Neural crest cell (in vitro differentiated cells): ENCODE measurements at places on chromosomes 5 and 9. TPM values are rescaled to one million over a fixed set of nuclear protein-coding genes. Genes with fewer than 3 reads are reported as not detected.

The CSF1R gene
- not detected in 2 replicates for total RNA-seq

The MUSK gene
- not detected in 2 replicates for total RNA-seq

The LMX1B gene
- total RNA-seq, result 6.9 and 10.5 TPM in 2 replicates

The SLC6A7 gene
- not detected in 2 replicates for total RNA-seq

The ZFR gene
- 89.8 and 90.5 TPM in 2 replicates for total RNA-seq

The SLC34A1 gene
- total RNA-seq, result 0.16 TPM in 1 of 2 replicates, not detected in the other

DNA sequence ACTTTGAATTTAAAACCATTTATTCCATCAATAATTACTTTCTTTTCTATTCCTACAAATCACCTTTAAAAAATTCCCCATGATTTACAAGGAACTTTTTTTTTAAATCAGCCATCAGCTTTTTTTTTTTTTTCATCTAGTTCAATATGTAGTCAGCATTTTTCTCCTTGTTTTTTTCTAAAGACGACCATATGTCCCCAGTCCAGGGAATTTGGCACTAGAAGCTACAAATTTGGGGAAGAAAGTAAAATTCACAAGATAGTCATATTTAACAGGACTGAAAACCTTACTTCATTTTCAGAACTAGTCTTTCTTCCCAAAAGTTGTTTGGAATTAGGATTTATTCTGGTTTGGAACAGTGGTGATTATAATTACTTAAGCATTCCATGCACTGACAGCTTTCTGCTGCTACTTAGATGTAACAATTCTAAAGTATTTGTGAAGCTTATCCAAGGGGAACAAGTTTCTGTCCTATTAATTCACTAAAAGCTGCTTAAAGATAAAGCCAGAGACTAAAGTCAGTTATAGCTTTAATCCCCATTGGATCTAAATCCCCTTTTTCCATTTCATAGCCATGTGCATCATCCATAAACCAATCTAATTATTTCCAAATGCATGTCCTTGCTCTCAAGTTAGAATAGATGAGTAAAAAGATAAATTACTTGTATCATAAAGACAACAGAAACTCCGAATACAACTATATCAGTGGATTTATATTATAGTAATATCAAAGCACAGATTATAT lies 7.4 kb upstream of the SNCAIP start:
- H3K36me3 ChIP-seq, result no peaks in the 10 kb centered on the region
- peaks cover 6% of the 10 kb centered on the region for H3K27me3 ChIP-seq
- no peaks in the 10 kb centered on the region for H3K4me1 ChIP-seq

- no peaks in the 10 kb centered on the region for H3K4me1 ChIP-seq
- no peaks in the 10 kb centered on the region for H3K27me3 ChIP-seq
- no peak overlapping the region for H3K4me3 ChIP-seq
Observed at GRCh38 chr9:135926402-135927194, 19.3 kb upstream of the CAMSAP1 start.

- no peaks in the 10 kb centered on the region for H3K27me3 ChIP-seq
- DNase-seq, result no peak
- H3K27ac ChIP-seq, result no peak overlapping the region
Observed at GRCh38 chr5:149636191-149636860, 55.0 kb downstream of the ARHGEF37 start.

GRCh38 chr5:154117050-154117449 lies 73.5 kb upstream of the GALNT10 start:
- H3K36me3 ChIP-seq, result no peaks in the 10 kb centered on the region
- H3K27ac ChIP-seq, result no peak overlapping the region
- no peaks in the 10 kb centered on the region for H3K27me3 ChIP-seq
- no peaks in the 10 kb centered on the region for H3K4me1 ChIP-seq

- H3K27ac ChIP-seq, result no peak overlapping the region
- H3K36me3 ChIP-seq, result no peaks in the 10 kb centered on the region
- DNase-seq, result no peak
- H3K27me3 ChIP-seq, result no peaks in the 10 kb centered on the region
- H3K4me3 ChIP-seq, result no peak overlapping the region
Observed at GRCh38 chr5:45512521-45512920, 183.7 kb downstream of the HCN1 start.

GRCh38 chr9:135294836-135295235 lies 184.7 kb upstream of the PPP1R26 start:
- no peaks in the 10 kb centered on the region for H3K36me3 ChIP-seq
- no peaks in the 10 kb centered on the region for H3K27me3 ChIP-seq
- no peak overlapping the region for H3K27ac ChIP-seq
- H3K4me3 ChIP-seq, result no peak overlapping the region
- H3K4me1 ChIP-seq, result peaks cover 14% of the 10 kb centered on the region

- H3K4me1 ChIP-seq, result peaks cover 10% of the 10 kb centered on the region
- peaks cover 7% of the 10 kb centered on the region for H3K27me3 ChIP-seq
- H3K27ac ChIP-seq, result no peak overlapping the region
- DNase-seq, result no peak
- H3K4me3 ChIP-seq, result no peak overlapping the region
Observed at GRCh38 chr5:170560938-170561337, 57.1 kb downstream of the KCNIP1 start.

- no peak overlapping the region for H3K27ac ChIP-seq
- peaks cover 6% of the 10 kb centered on the region for H3K4me1 ChIP-seq
- no peaks in the 10 kb centered on the region for H3K27me3 ChIP-seq
Observed at GRCh38 chr9:76405868-76406267, 11.6 kb upstream of the RFK start.

DNA sequence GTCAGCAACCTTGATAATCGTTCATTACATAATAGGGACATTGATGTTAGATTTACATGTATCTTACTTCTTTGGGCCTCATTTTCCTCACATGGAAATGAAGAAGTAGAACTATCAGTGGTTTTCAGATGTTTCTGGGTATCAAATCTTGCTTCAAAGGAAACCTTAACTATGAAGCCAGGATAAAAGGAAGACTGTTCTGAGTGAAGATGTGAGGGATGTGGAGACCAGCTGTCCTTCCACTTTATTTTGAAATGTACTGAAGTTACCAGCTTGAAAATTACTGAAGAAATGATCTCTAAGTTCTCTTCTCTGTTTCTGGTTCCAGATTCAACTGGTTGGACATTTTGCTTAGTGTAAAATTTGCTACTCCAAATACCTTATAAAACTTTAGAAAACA lies 186.0 kb downstream of the ADAMTSL1 start:
- no peaks in the 10 kb centered on the region for H3K4me1 ChIP-seq
- no peaks in the 10 kb centered on the region for H3K27me3 ChIP-seq
- H3K4me3 ChIP-seq, result no peak overlapping the region
